Stimulated activated CD4-positive, alpha-beta T cell treated with anti-CD3 and anti-CD28 coated beads, Interleukin-4, amount 100 ng/mL, for 1 hour (primary cell): ENCODE measurements at places on chromosomes 7 and 10.

- DNase-seq = no peak
Measured at GRCh38 chr7:38171623-38172391, 6.2 kb upstream of the STARD3NL start.

GRCh38 chr10:61363006-61363405 is 90.2 kb downstream of the TMEM26 start:
- no peak for DNase-seq

DNA sequence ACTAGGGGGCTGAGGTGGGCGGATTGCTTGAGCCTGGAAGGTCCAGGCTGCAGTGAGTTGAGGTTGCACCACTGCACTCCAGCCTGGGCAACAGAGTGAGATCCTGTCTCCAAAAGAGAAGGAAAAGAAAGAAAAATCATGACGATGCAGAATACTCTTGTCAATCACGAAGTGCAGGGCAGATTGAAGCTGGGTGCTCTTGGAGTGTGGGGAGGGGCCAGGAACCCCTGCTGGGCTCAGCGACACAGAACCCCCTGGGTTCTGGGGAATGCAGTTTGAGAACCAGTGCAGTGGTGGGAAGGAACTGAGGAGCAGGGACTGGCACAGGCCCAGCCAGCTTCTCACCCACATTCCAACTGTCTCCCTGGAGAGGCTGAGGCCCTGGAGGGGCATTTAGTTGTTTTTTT is 10.8 kb upstream of the INTS1 start:
- DNase-seq = no peak

DNA sequence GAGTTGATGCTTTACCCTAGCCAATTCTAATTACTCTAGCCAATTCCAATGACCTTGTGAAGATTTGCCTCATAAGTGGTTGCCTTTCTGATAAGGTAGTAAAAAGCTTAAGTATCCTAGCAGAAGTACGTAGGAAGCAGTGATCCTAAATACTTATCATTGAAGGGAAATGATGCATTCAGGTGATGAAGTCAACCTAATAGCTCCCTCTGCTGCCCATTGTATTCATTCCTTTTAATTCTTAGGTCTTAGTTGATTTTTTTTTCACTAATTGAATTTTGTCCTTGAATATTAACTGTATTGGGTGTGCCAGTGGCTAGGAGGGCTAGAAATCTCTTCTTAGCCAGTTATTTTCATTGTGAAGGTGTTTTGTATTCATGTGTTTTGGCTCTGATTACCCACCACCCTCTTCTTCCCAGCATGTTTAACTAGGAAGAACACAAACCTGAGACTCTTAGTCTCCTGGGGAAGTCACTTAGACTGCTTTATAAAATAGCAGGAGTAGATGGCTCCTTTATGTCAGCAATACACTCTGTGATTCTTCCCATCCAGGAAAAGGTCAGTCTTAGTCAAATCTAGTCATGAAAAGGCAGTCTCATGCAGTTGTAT is 46.3 kb downstream of the PLEKHA8 start:
- no peak for DNase-seq

DNA sequence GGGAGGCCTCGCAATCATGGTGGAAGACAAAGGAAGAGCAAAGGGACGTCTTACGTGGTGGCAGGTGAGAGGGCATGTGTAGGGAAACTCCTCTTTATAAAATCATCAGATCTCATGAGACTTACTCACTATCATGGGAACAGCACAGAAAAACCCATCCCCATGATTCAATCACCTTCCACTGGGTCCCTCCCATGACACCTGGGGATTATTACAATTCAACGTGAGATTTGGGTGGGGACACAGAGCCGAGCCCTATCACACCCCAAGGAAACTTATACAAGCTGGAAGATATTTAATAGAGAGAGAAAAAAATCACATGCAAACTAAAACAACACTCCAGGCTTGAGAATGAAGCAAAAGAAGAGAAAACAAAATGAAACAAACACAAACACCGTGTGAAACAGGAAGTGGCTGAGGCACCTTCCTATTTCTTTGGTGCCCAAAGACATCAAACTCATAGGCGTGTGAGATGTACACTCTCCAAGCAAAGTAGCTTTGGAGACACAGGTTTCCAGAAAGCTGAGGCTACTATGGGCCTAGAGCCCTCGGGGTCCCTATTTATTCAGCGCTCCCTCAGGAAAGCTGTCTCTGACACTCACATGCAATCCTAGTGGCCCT is 97.2 kb downstream of the PRKCQ start:
- no peak for DNase-seq

DNA sequence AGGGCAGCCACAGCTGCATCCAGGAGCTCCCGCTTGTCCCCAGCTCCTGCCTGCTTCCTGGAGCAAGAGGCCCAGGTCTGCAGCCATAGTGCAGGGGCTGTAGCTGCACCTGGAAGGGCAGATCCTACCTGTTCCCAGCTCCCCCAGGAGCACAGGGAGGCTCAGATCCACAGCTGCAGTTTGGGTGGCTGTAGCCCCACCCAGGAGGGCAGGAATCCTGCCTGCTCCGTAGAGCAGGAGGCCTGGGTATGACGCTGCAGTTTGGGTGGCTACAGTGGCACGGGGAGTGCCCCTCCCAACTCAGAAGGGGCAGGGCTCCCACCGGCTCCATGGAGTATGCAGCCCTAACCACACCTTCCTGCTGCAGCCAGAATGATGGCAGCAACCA is 26.7 kb upstream of the CDCA7L start:
- DNase-seq = no peak

GRCh38 chr7:157621131-157621681 is 284.4 kb downstream of the DNAJB6 start:
- no peak for DNase-seq

DNA sequence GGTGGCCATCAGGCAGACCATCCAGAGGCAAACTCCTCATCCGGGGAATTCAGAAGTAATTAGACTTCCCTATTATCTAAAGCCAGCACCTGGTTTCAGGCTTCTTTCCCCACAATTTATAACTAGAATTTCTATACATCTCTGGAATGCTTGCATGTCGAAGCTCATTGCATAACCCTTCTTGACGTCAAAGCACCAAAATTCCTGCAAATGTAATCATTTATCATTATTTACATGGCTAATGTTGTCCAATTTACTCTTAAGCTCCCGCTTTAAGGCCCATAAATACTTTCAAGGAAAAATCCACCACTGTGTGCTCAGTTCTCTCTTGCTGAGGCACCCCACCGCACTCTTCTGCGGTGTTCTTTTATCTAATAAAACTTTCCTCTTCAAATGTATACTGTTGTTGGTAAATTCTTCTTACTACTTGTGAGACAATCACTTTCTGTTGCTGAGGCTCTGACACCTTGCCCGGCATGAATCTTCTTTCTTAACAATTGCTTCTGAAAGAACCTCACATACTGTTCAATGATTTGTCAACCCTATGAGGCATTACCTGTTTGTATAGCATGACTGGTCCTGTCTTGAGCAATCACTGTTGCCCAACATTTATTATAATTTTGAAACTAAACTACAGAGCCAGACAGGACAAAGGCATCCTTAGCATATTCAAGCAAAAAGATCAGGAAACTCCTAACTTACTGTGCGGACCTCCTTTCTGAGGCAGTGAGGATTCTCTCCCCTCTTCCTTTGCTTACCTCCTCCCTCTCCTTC is 17.4 kb upstream of the GPR141 start:
- no peak for DNase-seq

DNA sequence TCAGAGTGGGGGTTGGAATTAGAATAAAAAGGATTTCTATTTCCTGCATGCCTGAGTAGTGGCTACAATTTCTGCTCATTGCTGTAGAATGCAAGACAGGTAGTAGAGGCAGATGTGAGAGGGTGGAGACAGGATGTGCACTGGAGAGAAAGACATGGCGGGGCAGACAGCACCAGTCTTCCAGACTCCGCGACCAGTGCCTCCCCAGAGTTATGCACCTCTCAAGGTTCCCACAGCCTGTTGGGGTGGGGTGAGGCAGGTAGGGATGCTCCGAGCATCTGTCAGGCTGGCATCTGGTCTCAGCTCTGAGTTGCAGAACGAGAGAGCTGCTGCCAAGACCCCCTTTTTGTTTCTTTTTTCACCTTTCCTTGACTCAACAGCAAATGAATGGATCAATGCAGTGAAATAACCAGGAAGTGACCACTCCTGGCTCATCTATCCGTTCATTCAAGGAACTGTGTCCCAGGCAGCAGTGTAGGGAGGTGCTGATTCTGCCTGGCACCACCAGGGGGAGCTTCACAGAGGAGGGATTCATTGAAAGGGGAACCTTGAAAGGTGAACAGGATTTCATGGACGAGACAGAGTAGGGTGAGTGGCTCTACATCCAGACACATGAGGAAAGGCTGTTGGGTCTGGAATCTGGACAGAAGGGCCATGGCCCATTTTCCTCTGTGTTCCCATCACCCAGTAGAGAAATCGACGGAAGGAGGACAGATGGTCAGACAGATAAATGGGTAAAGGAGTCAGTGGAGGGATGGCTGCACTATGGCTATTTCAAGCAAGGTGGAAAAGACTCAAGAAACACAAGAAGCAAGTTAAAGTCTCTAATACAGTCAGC is 17.2 kb upstream of the SLC18A3 start:
- peak; percentile 54 for DNase-seq

GRCh38 chr10:91146146-91146545 is 74.3 kb upstream of the PCGF5 start:
- no peak for DNase-seq

DNA sequence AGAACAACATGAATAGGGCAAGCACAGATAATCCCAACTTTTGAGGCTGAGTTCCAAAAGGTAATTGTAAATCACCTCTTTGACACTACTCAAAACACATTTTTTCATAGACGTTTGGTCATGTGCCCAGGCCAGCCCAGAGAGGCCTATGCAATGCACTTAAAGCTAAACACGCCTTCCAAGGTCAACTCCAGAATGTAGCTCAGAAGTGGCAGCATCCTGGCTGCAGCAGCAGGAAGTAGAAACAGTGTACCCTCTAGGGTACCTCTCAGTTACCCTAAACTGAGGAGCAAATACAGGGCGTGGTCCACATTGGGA is 58.7 kb downstream of the OSBPL3 start:
- no peak for DNase-seq

DNA sequence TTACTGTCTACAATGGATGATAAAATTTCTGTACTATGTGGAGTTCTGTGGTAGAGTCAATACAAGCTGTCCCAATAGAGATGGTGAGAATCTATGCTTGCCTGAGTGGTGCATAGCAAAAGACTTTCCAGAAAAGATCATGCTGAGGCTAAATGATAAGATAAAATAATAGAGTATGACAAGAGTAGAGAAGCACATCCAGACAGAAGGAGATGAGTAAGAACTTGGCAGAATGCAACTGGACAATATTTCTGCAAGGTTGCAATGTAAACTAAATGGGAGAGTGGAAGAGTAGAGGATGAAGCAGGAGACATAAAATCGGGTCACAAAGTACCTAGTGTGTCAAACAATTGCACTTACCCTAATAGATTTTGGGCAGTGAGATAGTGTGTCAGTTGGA is 347.6 kb downstream of the MDFIC start:
- no peak for DNase-seq

DNA sequence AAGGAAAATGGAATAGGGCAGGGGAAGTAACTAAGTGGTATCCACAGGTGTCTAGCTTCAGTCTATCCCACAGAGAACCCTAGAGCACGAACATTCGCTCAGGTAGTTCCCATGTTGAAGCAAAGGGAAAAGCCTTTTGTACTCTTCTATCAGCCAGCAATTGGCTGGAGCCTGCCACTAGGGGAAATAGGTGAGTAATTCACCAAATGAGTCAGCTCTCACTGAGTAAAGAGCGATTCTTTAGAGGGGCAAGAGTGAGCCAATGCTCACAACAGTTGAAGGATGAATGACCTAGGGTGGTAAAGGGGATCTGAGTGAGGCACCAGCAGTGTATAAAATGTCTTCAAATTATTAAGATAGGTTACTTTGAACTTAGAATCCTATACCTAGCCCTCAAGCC is 94.1 kb upstream of the ZNF800 start:
- no peak for DNase-seq

GRCh38 chr7:41339913-41340676 is 362.8 kb downstream of the INHBA start:
- DNase-seq = no peak

- no peak for DNase-seq
Measured at GRCh38 chr10:65291286-65291685, 1634.5 kb upstream of the LRRTM3 start.

DNA sequence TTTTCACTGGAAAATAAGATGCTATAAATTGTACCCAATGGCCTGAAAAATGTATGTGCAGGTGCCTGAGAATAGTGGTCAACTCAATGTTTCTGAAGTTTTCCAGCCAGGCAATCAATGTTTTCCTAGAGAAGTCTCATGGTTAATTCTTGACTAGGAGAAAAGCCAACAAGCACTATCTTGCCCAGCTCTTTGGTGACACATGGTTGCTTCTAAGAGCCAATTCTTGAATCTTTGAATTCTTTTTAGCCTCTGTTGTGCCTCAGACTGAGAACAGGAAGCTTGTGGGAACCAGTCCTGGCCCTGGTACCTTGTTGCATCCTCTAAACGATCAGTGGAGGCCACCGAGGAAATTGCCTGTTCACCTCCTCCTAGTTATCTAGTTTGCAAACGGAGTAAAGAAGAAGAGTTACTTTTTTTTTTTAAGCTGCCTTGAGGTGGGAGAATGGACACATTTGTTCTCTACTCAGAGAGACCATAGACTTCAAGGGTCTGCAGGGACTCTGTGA is 144.0 kb upstream of the MKLN1 start:
- no peak for DNase-seq

- DNase-seq = peak; percentile 23
Measured at GRCh38 chr7:39623732-39624441, 515 bp downstream of the RALA start.

GRCh38 chr10:129919358-129919757 is 44.7 kb downstream of the EBF3 start:
- no peak for DNase-seq

DNA sequence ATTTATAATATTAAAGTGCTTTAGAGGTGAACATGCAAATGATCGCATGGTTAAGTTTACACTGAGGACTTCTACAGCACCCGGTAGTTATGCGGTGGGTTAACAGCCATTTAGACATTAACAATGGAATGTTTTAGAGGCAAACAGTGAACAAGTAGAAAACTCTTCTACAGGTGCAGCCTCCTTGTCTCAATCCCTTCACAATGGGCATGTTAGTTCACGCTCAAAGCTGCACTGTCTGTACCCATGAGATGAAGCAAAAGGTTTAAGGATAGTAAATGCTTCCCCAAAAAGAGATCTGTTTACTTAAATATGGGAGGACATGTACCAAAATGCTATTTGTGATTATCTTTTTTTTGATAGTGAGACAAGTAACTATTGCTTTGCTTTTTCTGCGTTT is 25.1 kb downstream of the PUS7 start:
- DNase-seq = no peak

- peak; percentile 54 for DNase-seq
Measured at GRCh38 chr10:97759158-97759887, 12.5 kb downstream of the SFRP5 start.

- DNase-seq = no peak
Measured at GRCh38 chr10:129193148-129193547, 273.9 kb upstream of the MGMT start.

GRCh38 chr7:79282070-79282694 is 171.3 kb downstream of the MAGI2 start:
- DNase-seq = no peak
